ENCODE measurements at places on chromosomes 16 and 17. TPM values are rescaled to one million over a fixed set of nuclear protein-coding genes. Genes with fewer than 3 reads are reported as not detected.

SMIM36 gene
- total RNA-seq, result not detected

SULT1A2 gene
- 0.91 TPM for total RNA-seq

HOXB5 gene
- not detected for total RNA-seq

TRPV3 gene
- 0.69 TPM for total RNA-seq

- no peaks in the 10 kb centered on the region for H3K27me3 ChIP-seq
- H3K4me1 ChIP-seq, result no peaks in the 10 kb centered on the region
- no peak overlapping the region for H3K4me3 ChIP-seq
Measured at GRCh38 chr17:11081342-11081741, 159.7 kb upstream of the SHISA6 start.

- peaks cover 6% of the 10 kb centered on the region for H3K36me3 ChIP-seq
- no peak overlapping the region for H3K27ac ChIP-seq
- DNase-seq, result no peak
- H3K4me3 ChIP-seq, result no peak overlapping the region
- no peaks in the 10 kb centered on the region for H3K27me3 ChIP-seq
- H3K4me1 ChIP-seq, result no peaks in the 10 kb centered on the region
Measured at GRCh38 chr16:28910086-28911031, 14.7 kb downstream of the RABEP2 start.

All from activated naive CD8-positive, alpha-beta T cell treated with anti-CD3 and anti-CD28 coated beads, Interleukin-2, amount 10 ng/mL, durations not matched to agents 7 days and 5 days (primary cell).